ENCODE measurements at places on chromosomes 1 and 21.

GRCh38 chr1:160978510-160978927 lies 23.9 kb upstream of the ITLN2 start:
- no peak for DNase-seq

GRCh38 chr1:1989102-1989542 lies 14.5 kb downstream of the CFAP74 start:
- DNase-seq, result no peak

- no peak for DNase-seq
Measured at GRCh38 chr21:43211072-43211759, 42.4 kb downstream of the CRYAA start.

DNA sequence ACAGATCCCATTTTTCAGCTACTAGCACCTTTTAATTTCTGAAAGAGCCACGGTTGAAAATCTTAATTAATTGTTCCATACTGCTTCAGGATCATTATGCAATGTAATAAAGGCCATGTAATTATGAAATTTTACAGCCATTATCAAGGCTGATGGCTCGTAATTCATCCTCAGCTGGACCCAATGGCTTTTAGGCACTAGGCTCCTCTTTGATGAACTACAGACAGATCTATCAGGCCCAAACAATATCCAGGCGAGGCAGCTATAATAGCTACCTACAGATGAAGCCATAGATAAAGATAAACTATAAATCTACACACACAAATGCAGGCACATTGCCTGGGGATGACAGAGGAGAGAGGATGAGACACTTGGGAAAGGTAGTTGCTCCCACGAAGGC lies 110.5 kb upstream of the USH2A start:
- DNase-seq, result no peak

All from CD4-positive, alpha-beta T cell treated with Interleukin-6 at 100 ng/mL for 8 hours (primary cell).